CD4-positive, alpha-beta T cell treated with Interferon gamma for 1 hour (primary cell): ENCODE measurements at places on chromosomes 7 and 10.

DNA sequence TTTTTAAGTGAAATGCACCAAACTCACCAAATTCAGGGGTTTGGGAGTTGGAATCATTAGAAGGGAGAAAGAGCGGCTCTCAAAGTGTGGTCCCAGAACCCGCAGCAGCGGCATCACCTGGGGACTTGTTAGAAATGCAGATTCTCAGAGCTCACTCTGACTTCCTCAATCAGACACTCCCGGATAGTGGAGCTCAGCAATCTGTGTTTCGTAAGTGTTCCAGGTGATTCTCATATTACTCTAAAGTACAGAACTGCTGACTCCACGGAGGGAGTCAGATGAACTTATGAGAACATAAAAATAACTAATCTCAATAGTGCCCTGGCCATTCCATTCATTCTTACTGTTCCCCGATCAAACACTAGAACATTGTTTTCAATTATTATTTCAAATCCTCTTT lies 358.7 kb upstream of the MYO3A start:
- no peak for DNase-seq

GRCh38 chr7:149707448-149707886 lies 65.9 kb downstream of the ZNF467 start:
- DNase-seq: no peak

GRCh38 chr7:157627646-157628045 lies 290.8 kb downstream of the DNAJB6 start:
- no peak for DNase-seq

DNA sequence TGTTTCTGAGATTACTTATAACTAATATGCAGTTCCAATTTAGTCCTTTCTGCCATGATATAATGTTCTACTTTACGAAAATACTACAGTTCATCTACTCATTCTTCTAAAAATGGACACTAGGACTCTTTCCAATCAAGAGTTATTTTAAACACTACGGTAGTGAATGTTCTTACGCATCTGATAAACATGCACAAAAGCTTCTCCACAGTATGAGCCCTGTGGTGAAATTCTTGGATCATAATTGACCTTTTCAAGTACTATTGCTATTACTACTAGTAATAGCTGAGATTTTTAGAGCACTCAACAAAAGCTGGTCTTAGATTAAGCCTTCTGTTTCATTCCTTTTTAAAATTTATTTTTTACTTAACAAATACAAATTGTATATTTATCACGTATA lies 106.4 kb downstream of the CH25H start:
- no peak for DNase-seq

- no peak for DNase-seq
These were observed 42.2 kb downstream of the MINDY4 start for GRCh38 chr7:30813466-30813865.

DNA sequence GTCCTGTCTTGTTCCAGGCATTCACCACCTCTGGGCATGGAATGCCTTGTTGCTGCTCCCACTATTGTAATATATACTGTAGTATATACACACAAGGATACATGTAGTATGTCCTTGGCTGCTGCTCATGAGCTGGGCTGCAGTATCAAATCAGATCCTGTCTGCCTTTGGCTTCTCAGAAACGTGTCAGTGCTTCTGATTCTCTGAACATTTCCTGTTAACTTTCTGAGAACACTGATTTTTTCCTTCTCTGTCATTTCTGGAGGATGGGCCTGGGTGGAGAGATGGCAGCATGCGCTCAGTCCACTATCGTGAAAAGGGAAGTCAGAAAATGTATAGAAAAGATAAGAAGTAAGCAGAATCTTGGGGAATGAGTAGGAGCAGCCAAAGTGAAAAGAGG lies 12.2 kb downstream of the SFTPA2 start:
- DNase-seq: no peak

DNA sequence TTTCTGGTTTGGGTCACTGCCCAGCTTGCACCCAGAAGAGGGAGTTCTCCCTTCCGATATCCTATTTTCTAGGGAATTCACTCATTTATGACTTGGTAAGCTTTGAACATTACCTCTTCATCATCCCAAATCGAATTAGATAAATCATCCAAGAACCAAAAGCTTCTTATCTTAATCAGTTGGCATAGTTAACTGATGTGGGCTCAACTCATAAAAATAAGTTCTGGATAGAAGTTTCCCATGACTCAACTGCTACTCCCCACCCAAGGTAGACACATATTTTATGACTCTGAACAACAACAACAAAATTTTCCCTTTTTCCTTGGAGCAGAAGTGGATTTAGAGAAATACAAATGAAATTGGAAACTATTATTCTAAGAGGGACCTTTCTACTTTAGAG lies 102.9 kb upstream of the CCDC6 start:
- no peak for DNase-seq

GRCh38 chr7:106773721-106774120 lies 91.4 kb upstream of the PIK3CG start:
- DNase-seq: no peak

DNA sequence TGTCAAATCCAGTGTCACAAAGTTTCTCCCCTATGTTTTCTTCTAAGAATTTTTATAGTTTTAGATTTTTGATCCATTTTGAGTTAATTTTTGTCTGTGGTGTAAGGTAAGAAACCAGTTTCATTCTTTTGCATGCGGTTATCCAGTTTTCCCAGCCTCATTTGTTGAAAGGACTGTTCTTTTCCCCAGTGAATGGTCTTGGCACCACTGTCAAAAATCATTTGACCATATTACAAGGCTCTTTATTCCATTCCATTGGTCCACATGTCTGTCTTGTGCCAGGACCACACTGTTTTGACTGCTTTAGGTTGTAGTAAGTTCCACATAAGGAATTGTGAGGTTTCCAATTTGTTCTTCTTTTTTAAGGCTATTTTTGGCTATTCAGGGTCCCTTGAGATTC lies 64.0 kb downstream of the INPP5A start:
- no peak for DNase-seq

- no peak for DNase-seq
These were observed 26.6 kb downstream of the RPP38 start for GRCh38 chr10:15123749-15124184.

DNA sequence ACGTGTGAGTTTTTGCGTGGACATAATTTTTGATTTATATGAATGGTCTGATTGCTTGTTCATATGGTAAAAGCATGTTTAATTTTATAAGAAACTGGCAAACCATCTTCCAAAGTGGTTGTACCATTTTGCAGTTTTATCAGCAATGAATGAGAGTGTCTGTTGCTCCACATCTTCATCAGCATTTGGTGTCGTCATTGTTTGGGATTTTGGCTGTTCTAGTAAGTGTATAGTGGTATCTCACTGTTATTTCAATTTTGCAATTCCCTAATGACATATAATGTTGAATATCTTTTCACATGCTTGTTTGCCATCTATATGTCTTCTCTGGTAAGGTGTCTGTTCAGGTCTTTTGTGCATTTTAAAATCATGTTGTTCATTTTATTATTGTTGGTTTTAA lies 13.2 kb upstream of the PLCE1 start:
- no peak for DNase-seq

GRCh38 chr10:69893271-69893900 lies 91.7 kb downstream of the COL13A1 start:
- DNase-seq: no peak

DNA sequence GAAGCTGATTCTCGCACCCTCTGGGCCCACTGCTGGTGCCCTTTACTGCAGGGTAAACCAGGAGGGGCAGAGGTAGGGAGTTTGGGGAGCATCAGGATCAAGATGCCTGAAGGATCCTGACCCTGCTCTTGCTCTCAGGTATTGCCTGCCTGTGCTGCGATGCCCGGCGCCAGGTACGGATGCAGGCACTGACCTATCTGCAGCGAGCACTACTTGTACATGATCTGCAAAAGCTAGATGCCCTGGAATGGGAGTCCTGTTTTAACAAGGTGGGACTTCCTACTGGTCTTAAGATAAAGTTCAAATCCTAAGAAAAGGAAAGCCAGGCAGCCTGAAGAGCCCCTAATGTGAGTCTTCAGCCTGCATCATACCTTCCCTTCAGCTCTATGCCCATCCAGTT lies 16.1 kb upstream of the NFKB2 start:
- DNase-seq: no peak

DNA sequence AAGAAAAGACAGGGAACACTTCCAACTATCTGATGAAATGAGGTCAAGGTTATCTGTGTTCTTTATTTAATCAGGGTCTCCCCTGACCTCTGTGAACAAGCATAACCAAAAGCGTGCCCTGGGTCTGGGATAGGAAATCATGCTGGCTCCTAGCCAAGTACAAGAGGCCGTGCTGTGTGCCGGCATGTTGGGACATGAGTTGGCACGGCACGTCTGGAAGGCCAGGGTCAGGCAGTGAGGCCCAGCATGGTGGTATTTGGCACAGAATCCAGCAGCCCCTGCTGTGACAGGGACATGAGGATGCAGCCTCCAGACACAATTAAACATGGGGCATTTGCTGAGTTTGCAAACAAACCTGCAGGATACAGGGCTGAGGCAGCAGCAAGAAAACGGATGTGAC lies 320.4 kb downstream of the PLXNA4 start:
- DNase-seq: no peak

DNA sequence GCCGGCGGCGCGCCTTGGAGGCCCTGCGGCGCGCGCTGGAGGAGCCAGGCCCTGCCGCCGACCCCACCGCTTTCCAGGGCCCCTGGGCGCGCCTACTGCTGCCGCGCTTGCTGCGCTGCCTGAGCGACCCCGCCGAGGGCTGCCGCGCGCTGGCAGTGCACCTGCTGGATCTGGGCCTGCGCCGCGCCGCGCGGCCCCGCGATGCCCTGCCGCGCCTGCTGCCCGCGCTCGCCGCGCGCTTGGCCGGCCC lies 280 bp downstream of the DNAAF5 start:
- DNase-seq: no peak

DNA sequence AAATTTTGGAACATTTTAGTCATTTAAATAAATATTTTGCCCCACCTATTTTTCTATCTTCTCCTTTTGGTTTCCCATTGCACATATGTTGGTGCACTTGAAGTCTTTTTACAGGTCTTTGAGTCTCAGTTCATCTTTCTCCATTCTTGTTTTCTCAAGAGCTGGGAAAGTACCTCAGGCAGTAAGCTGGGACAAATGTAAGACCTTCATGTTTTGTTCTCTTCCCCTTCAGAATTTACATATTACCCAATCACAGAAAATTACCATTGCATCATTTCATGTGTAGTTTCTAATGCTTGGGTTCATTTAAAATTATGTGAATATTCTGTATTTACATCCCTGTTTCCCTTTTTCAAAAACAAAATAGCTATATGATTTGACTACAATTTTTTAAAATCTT lies 1150.0 kb upstream of the POT1 start:
- no peak for DNase-seq

DNA sequence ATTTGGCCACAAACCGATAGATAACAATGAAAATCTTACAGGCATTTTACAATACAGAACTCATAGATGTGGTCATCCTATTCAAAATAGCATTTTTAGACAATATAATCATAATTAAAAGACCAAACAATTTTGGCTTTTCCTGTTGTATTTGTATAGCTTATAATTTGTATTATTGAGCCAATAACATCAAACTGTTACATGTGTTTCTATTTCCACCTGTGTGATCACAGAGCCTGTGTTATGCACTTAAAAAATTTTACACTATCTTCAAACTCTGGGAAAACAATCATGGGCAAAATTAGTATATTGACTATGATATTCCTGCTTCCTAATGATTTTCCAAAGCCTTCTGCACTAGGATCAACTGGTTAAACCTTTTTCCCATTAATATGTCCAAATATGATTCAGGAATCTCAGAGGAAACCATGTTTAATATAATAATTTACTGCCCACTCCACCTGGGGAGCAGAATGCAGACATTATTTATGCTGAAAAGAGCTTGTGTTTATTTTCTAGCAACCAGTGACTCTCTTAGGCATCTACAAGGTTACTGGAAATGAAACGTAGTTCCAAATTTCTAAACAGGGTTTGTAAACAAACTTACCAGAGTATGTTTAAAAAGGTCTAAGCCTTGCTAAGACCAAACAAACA lies 1.7 kb downstream of the RHOBTB1 start:
- no peak for DNase-seq

GRCh38 chr7:121639705-121640104 lies 233.3 kb upstream of the PTPRZ1 start:
- DNase-seq: no peak

GRCh38 chr10:102669206-102670064 lies 25.2 kb downstream of the TRIM8 start:
- no peak for DNase-seq

DNA sequence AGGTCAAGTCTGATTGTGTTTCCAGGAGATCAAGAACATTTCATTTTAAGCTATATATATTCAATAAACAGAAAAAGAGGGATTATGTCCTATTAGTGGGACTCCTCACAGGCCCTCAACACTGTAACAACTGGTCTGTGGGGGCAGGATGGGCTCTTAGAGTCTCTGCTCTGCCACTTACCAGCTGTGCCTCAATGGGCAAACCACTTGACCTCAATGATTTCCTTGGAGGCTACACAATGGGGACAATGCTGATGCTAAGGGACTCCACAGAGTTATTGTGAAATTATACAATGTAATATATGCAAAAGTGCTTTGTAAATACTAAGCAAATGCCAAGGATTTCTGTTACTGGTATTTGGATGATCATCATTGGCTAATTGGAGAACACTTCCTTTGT lies 33.2 kb upstream of the MXI1 start:
- no peak for DNase-seq

DNA sequence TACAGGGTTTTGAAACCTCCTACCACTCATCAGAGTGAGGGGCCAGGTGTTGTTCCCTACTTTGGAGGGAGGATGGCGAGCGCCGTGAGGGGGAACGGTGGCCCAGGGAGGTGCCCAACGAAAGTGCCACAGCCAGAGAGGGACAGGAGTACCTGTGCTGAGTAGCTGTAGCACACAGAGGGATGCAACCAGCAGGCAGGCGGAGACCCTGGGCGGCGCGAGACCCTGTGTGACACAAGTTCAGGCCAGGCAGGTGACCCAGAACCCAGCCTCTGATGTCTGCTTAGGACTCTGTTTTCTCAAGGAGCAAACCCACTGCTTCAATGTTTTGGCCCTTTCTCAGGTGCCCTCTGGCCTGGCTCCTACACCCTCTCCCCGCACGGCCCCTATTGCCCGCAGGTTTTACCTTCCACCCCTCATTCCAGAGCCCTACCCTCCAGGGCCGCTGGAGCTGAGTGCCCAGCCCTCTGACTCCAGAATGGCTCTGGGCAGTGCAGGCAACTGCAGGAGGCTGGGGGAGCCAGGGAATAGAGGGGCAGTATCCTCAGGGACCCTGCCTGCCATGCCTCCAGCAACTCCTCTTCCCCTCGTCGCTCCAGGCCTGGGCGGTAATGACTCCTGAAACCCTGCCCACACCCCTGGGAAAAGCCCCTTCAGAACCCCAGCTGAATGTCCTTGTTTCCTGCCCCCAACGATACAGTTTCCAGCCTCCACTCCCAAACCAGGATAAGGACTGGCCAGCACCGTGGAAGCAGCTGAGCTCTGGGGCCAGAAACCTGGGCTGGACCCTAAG lies 164.1 kb upstream of the RHEB start:
- no peak for DNase-seq

DNA sequence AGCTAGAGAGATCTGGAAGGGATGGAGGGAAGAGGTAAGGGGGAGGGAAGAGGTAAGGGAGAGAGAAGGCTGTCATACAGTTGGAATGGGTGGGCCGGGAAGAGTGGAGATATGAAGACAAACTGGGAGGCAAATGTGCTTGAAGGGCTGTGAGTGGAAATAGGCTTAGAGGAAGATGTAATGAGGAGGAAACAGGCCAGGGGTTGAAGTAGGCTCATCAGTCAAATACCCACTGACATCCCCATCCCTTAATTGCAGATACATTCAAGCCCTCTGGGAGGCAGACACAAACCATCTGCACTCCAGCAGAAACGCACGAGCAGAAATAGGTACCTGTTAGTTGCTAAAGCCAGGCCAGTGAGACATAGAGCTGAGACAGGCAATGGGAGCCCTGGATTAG lies 2.1 kb downstream of the SYNPO2L start:
- no peak for DNase-seq

- DNase-seq: no peak
These were observed 335.4 kb upstream of the MGMT start for GRCh38 chr10:129131457-129132132.
